ENCODE measurements at places on chromosomes 3 and 15.

DNA sequence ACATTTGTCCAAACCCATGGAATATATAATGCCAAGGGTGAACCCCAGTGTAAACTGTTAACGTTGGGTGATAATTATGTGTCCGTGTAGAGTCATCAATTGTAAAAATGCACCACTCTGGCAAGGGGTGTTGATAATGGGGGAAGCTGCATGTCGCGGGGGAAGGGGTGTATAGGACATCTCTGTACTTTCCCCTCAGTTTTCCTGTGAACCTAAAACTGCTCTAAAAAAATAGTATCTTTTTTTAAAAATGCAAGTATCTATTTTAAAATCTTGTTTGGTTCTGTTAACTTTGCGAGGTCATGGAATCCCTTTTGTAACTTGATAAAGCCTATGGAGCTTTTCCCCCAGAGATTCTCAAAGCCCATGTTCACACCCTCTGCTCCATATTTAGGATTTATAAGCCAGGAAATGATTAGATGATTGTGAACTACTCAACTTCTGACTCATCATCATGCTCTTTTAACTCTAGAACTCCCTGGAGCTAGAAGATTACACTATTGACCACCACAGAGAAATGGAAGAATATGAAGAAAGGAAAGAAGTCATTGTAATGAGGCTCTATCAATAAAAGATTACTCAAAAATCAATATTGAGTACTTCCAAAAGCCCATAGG, 56.1 kb upstream of the C3orf49 start:
- no peak for DNase-seq

- DNase-seq, result no peak
Measured at GRCh38 chr3:62228467-62228866, 144.9 kb downstream of the FEZF2 start.

- no peak for DNase-seq
Measured at GRCh38 chr3:137763594-137763938, 549 bp upstream of the SOX14 start.

DNA sequence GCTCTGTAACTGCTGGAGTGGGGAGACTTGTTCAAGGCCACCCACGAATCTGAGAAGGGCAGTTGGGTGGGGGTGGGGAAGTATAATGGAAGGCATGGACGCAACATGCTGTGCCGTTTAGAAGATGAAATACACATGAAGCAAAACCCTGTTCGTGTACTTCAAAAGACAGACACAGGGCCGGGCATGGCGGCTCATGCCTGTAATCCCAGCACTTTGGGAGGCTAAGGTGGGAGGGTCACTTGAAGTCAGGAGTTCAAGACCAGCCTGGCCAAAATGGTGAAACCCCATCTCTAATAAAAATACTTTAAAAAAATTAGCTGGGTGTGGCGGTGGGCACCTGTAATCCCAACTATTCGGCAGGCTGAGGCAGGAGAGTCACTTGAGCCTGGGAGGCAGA, 36.9 kb upstream of the SFMBT1 start:
- DNase-seq, result no peak

- DNase-seq, result no peak
Measured at GRCh38 chr3:64224826-64225610, at the start of gene PRICKLE2. PRICKLE2 (minus strand) TSS chr3:64225466; CDS start chr3:64198927, 26,539 bp downstream.

DNA sequence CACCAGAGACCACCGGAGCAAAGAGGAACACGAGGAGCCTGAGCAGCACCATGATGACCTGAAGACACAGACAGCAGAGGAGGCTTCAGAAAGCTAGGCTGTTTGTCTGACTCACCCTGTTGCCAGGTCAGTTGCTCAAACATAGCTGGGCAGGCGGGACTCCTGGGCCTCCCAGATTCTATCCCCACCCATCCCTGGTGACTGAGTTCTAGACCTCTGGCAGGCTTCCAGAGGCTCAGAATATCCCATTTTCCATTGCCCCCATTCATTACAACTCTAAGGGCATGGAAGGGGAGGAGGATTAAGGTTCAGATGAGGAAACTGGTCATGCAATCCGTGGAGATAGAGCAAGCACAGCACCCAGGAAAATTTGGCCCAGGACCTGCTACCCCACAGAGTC, at the start of gene CDHR4:
Gene CDHR4, minus strand, starts transcription at position 113 of the 400 bp plus-strand sequence. Its CDS starts 61 bp downstream, at position 52.
- DNase-seq, result no peak

DNA sequence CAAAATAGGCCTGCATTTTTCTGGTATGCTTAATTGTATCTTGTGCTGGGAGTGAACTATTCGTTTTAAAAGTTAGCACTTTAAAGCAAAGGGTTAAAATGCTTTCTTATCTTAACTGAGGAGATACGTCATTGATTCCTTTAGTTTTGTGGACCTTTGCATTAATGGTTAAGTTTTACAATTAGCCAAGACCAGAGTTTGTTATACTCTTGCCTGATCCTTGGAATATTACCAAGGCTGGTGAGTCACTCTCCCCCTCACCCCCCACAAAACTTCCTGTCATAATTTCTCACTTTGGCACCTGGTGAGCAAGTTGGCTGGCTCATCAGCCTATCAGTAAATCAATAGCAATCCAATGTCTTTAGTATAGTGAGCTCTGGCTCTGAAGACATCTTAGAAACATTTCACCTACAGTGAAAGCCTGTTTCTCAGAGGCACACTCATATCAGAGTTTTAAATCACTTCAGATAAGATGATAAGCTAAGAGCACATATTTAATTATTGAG, 26.7 kb downstream of the SLC2A2 start:
- no peak for DNase-seq

DNA sequence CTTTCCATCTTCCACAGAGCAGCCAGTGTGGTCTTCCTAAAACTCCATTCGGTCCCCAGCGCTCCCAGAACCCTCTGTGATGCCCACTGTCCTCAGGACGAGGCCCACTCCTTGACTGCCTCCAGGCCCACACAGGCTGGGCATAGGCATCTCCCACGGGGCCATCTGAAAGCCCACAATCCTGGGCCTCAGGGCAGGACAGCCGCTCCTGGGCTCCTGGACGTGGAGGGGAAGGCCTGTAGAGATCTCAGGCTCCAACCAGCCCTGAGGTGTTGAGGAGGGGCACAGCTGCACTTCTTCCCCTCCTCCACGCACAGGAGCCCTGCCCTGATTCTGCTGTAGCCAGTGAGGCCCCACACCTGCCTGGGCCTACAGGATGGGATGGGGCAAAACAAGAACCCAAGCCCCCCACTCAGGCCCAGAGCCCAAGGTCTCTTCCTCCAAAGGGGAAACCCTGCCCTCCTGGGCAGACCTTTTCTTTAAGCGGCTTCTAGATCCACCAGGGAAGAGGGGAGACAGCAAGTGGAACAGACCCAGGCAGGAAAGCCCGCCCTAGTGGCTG, 25.9 kb downstream of the SHISA5 start:
- DNase-seq, result no peak

- DNase-seq, result no peak
Measured at GRCh38 chr3:128287216-128287615, 133.9 kb downstream of the EEFSEC start.

GRCh38 chr15:97087006-97087741, 756.7 kb downstream of the NR2F2 start:
- no peak for DNase-seq

All from central memory CD4-positive, alpha-beta T cell (primary cell).